ENCODE measurements at places on chromosomes 16 and 17. TPM values are rescaled to one million over a fixed set of nuclear protein-coding genes. Genes with fewer than 3 reads are reported as not detected.

- no peak for DNase-seq
Measured at GRCh38 chr17:5705876-5706576, 121.7 kb upstream of the NLRP1 start.

Gene AGRP
- total RNA-seq: not detected

DNA sequence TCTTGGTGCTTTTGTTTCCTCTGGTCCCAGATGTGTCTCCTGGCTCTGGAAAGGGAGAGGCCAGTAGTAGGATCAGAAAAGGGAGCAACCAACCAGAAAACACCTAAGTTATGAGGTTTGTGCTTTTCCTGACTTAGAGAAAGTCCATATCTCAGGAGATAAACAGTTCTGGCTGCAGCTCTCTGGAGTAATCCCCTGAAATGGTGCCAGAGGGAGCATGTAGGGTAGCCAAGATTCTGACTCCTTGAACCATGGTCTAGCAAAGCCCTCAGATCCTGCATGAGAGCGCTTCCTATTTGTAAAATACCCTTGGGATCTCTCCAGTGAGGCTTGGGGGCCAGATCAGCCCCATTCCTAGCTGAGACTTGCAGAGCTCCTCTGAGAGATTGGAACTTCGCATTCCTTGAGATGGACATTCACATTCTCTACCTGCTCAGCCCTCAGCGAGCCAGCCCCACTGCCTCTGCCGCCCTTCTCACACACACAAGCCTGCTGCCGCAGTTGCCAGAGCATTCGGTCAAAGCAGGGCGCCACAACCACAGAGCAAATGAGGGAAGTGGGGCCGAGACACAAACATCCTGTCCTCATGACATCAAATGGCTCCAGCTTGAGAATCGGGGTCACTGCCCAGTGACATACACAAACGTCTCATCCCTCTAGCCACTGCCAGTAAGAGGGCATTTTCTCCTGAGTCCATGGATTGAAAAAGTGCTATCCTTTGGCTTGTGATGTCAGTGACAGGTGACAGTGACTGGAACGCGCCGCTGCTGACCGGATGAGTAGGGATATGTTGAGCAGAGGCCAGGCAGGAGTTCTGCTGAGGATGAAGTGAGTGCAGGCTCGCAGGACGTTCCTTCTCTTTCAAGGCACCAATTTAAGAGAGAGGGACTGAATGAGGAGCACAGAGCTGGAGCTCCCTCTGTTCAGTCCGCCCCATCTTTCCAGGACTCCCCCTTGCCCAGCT, 5.0 kb downstream of the ABHD15 start:
- DNase-seq: peak; percentile 61

GRCh38 chr16:55856950-55857349, 18.2 kb downstream of the CES5A start:
- no peak for DNase-seq

DNA sequence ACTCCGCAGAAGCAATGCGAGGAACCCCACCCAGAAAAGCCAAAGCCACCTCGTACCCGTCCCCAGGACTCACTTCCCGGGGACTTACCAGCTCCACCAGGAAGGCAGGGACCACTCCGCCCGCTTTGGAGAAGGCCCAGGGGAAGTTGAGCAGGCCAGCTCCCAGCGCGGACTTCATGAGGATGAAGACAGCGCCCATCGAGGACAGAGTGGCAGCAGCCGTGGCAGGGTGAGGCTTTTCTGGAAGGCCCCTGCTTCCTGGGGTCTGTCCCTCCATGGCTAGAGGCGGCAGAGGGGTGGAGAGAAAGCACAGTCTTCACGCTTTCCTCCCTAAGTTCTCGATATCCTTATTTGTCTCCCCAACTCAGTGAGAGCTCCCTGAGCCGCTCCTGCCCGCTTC, 714 bp downstream of the SLC38A8 start:
- DNase-seq: no peak

DNA sequence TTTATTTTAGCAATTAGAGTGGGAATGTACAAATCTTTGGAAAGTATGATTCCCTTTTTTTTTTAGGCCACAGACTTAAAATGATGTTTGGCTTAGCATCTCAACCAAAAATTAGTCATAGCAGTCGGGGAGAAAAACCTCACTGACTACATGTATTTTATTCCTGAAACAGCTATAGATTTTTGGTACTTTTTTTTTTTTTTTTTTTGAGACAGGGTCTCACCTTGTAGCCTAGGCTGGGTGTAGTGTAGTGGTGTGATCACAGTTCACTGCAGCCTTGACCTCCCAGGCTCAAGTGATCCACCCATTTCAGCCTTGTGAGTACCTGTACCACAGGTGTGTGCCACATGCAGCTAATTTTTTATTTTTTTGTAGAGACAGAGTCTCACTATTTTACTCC, 23.4 kb downstream of the RNFT1 start:
- no peak for DNase-seq

- no peak for DNase-seq
Measured at GRCh38 chr16:89557690-89558490, 2.6 kb upstream of the RPL13 start.

Gene KRTAP4-5
- total RNA-seq: not detected

GRCh38 chr17:43909537-43910231, 2.3 kb upstream of the MPP2 start:
- no peak for DNase-seq

GRCh38 chr16:2952679-2953078, 11.4 kb upstream of the KREMEN2 start:
- no peak for DNase-seq

Gene CACNA1H
- 2.7 TPM for total RNA-seq

DNA sequence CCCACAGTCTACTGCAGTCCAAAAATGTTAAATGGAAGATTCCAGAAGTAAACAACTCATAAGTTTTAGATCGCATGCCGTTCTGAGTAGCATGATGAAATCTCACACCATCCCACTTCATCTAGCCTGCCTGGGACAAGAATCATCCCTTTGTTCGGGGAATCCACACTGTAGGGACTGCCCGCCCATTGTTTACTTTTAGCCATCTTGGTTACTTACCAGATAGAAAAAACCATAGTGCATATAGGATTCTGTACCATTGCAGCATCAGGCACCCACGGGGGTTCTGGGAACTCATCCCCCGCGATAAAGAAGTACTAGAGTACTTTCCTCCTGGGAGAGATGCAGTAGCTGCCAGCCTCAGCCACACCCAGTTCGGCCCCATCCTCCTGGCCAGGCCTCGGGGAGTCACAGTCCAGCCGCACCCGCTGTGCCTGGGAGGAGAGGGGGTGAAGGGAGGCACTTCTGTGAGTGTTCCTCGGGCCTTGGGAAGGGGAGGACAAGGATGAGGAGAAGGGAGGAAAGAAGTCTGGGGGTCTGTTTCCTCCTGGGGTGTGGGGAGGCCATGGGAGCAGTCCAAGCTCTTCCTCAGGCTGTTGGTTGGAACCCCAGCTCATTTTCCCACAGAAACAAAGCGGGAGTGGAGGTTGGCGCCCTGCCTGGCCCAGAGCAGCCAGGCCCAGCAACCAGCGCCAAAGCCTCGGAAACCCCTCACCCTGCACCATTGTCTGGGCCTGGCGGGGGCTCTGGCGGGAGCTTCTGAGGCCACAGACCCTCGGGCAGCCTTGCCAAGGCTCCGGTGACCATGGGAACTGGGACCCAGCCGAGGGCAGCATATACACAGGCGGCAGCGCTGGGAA, 8.9 kb downstream of the TRIM47 start:
- DNase-seq: peak; percentile 87

DNA sequence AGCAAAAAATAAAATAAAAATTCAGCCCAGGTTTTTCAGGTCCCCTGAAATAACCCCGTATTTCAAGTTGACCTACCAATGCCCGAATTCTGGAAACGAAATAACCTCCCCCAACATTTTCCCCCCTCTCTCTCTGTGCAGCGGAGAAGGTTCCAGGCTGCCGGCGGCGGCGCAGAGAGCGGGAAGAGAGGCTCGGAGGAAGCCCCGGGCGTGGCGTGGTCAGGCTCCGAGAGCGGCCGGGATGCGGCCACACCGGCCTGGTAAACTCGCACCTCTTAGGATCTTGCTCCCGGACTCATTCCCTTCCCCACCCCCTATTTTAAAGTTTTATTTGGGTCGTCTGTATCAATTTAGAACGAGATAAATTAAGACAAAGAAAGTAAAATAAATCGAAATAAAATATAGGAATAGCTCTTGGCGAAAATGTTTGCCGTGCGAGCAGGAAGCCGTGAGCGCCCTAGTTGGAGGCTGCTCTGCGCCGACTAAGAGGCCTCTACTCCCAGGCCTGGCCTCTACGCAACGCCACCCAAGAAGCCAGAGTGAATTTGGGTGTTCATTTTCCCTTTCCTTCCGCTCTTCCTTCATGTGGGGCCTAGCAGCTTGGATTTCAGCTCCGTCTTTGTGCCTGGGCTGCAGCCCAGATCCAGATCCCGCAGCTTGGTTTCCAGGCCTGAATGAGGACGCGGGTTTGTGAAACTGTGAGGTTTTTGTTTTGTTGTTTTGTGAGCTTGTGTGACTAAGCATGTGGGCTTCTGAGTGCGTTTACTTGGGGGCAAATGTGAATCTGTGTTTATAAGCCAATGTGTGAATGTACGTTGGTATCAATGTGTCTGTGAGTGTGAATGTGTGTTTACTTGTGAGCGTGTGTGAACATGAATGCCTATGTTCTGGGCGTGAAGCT, 1.5 kb upstream of the HOXB6 start:
- no peak for DNase-seq

DNA sequence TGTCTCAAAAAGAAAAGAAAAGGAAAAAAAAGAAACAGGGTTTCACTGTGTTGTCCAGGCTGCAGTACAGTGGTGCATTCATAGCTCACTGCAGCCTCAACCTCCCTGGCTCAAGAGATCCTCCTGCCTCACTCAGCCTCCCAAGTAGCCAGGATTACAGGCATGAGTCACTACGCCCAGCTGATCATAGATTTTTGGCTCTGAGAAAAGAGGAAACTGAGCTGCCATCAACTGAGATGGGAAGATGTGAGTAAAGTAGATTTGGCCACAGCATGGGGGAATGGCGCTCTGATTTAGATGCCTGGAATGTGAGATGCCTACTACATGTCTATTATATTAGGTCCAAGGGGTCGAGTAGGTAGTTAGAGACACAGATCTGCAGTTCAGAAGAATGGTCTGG, 5.9 kb upstream of the NAGS start:
- DNase-seq: peak; percentile 65

DNA sequence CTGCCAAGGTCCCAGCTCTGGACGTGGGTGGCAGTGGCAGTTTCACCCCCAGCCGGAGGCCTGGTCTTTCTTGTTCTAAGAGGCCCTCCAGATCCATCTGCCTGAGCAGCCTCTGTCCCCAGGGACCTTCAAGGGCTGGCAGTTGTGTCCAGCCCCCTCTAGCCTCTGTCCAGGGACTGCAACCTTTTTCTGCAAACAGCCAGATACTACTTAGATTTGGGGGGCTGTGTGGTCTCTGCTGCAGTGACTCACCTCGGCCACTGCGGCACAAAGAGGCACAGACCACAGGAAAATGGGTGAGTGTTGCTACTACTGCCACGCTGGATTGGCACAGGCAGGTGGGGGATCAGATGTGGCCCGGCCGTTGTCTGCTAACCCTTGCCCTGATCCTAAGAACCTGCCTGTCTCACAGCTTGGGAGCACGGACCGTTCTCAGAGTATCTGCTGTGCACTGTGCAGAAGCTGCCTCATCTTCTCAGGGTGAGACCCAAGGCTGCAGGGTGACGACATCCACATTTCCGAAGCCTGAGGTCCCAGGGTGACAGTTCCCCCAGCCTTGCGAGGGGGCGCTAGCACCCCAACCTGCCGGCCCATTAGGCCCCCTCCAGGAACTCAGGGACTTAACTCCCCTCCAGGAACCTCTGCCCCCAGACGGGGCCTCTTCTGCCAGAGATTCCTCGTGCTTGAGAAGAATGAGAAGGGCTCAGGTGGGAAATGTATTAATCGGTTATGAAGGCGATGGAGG, 27.6 kb downstream of the MXRA7 start:
- no peak for DNase-seq

GRCh38 chr16:48635199-48635718, 25.3 kb upstream of the N4BP1 start:
- DNase-seq: no peak

DNA sequence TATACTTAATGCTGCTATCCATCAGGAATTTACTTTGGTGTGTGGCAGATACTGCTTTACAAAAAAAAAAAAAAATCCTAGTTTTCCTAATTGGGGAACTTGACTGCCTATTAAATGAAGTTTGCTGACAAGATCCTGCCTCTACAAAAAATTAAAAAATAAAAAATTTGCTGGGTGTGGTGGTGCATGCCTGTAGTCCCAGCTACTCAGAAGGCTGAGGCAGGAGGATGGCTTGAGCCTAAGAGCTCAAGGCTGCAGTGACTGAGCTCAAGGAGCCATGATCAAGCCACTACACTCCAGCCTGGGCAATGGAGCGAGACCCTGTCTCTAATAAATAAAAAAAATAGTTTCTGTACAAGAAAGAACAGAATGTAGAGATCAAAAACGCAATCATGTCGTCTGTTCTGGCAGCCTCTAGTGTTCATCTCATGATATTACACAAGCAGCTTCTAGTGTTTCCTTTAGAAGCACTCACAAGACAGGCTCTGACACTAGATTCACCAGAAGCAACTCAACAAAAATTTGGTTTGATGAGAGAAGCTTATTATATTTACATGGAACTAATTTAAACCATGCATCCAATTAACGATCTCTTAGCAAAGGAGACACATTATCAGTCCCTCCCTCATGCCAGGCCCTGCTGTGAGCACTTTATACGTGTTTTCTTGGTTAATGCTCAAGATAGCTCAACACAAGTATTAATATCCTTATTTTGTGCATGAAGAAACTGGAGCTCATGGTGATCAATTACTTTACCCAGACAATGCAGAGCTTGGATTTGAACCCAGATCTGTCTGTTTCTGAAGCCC, 6.8 kb upstream of the KRTAP17-1 start:
- DNase-seq: peak; percentile 77

DNA sequence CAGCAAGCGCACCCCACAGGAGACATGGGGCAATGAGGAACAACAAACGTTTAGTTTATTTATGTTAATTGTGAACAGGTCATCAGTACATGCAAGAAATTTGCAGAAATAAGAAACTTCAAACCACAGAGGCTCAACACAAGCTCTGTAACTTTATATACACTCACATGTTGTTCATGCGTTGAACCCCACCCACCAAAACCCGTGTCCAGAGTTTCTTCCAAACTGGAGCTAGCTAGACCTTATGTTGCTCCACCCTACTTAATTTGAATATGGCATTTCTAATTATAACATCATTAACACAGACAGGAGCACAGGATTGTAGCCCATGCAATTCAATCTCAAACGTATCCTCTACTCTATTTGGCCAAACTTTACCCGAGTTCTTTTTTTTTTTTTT, 192.1 kb downstream of the ZNF18 start:
- DNase-seq: no peak

Gene TNFSF13
- total RNA-seq: 1.4 TPM

GRCh38 chr16:27859020-27859419, 204.5 kb downstream of the GSG1L start:
- DNase-seq: no peak
